ENCODE measurements at places on chromosomes 3 and 15. TPM values are rescaled to one million over a fixed set of nuclear protein-coding genes. Genes with fewer than 3 reads are reported as not detected.

The NEK10 gene
- total RNA-seq, result 0.29 TPM

The ECE2 gene
- not detected for total RNA-seq

The KLHL40 gene
- total RNA-seq, result not detected

The ALDH1L1 gene
- total RNA-seq, result 7.0 TPM

The AADAC gene
- 1.7 TPM for total RNA-seq

The EHHADH gene
- 6.1 TPM for total RNA-seq

The IREB2 gene
- 17.2 TPM for total RNA-seq

The HHLA2 gene
- total RNA-seq, result not detected

DNA sequence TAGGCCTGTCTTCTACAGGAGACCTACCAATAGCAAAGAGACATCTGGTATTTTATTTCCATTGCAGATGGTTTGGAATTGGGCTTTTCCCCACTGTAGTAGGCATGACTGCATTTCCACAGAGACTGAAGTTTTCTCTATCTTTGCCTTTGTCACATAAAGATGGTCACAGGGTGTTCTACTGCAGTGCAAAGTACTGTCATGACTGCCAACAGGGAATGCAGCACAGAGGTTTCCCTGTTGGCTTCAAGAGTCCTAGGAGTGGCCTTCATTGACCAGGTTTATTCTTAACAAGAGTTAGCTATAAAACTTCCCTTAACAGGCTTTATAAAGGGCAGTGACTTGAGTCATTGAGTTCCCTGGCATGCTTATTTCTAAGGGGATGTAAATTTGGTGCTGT, 36.8 kb upstream of the TM4SF4 start:
- no peaks in the 10 kb centered on the region for H3K27me3 ChIP-seq
- DNase-seq, result no peak
- H3K27ac ChIP-seq, result no peak overlapping the region
- H3K4me1 ChIP-seq, result peaks cover 2% of the 10 kb centered on the region
- H3K36me3 ChIP-seq, result no peaks in the 10 kb centered on the region

GRCh38 chr3:194058189-194058571, 77.8 kb upstream of the HES1 start:
- no peaks in the 10 kb centered on the region for H3K36me3 ChIP-seq
- no peak for DNase-seq
- peaks cover 16% of the 10 kb centered on the region for H3K4me1 ChIP-seq
- peak overlapping the region; percentile 40 for H3K4me3 ChIP-seq
- peaks cover 3% of the 10 kb centered on the region for H3K27me3 ChIP-seq

DNA sequence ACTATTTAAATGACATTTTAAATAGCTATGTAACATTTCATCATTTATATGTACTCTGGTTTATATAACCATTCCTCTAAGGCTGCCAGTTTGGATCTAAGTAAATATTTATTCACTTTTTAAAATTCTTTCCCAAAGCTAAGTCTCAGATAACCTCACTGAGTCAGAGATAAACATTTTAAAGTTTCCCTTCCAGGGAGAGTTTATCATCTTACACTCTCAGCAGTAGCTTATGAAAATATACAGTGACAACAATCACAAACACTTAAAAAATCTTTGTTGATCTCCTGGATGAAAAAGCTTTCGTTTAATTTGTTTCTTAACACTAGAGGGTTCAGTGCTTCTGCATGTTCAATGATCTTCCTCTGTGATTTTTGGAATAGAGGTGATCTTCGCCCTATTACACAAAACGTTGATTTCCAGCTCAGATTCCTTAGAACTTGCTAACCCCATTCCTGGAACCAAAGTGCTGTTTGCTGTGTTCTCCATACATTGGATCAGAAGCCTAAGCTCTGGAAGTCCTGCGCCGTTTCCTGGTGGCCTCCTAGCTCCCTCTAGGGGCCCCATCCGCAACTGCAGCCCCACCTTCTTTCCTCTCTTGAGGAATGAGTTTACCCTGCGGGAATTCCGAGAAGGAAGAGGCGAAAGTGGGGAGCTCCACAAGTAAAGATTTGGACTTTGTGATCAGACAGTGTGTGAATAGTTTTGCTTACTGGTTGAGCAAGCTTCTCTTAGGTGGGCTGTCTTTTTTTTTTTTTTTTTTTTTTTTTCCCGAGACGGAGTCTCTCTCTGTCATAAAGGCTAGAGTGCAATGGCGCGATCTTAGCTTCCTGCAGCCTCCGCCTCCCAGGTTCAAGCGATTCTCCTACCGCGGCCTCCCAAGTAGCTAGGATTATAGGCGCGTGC, 29.3 kb upstream of the SACM1L start:
- DNase-seq, result no peak
- H3K4me3 ChIP-seq, result no peak overlapping the region
- H3K27ac ChIP-seq, result no peak overlapping the region
- no peaks in the 10 kb centered on the region for H3K27me3 ChIP-seq
- no peaks in the 10 kb centered on the region for H3K36me3 ChIP-seq

- H3K4me3 ChIP-seq, result no peak overlapping the region
- no peak for DNase-seq
- no peaks in the 10 kb centered on the region for H3K36me3 ChIP-seq
- H3K27ac ChIP-seq, result no peak overlapping the region
- no peaks in the 10 kb centered on the region for H3K4me1 ChIP-seq
- no peaks in the 10 kb centered on the region for H3K27me3 ChIP-seq
Observed at GRCh38 chr3:150771600-150771999, 8.6 kb upstream of the SIAH2 start.

DNA sequence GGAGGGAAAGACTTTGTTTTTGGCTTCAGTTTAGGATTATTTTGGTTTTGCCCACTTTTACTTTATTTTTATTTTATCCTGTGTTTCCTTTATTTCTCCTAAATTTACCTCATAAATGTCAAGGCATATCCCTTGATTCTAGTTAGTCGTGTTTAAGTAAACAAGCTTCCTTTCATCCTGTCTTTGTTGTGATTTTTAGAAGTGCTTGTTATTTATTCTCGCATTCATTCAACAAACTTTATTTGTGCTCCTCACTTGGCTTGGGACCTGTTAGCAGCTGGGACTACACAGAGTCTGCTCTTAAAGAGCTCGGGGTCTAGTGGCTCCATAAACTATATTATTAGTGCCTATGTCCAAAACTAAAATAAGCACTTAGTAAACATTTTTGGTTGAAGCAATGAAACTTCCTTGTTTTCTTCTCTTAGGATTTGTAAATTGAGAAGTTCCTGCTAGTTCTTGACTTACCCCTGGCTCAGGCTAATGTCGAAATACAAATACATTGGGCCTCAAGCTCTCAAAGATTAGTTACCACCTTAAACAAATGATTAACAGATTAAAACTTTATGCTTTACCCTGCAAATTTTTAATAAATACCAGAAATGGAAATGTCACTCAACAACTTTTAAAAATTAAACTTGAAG, 19.0 kb upstream of the DMXL2 start:
- H3K27me3 ChIP-seq, result no peaks in the 10 kb centered on the region
- H3K27ac ChIP-seq, result no peak overlapping the region
- DNase-seq, result no peak
- no peak overlapping the region for H3K4me3 ChIP-seq

- no peaks in the 10 kb centered on the region for H3K27me3 ChIP-seq
- DNase-seq, result no peak
- no peaks in the 10 kb centered on the region for H3K36me3 ChIP-seq
Observed at GRCh38 chr3:15305359-15305844, 27.0 kb downstream of the SH3BP5 start.

DNA sequence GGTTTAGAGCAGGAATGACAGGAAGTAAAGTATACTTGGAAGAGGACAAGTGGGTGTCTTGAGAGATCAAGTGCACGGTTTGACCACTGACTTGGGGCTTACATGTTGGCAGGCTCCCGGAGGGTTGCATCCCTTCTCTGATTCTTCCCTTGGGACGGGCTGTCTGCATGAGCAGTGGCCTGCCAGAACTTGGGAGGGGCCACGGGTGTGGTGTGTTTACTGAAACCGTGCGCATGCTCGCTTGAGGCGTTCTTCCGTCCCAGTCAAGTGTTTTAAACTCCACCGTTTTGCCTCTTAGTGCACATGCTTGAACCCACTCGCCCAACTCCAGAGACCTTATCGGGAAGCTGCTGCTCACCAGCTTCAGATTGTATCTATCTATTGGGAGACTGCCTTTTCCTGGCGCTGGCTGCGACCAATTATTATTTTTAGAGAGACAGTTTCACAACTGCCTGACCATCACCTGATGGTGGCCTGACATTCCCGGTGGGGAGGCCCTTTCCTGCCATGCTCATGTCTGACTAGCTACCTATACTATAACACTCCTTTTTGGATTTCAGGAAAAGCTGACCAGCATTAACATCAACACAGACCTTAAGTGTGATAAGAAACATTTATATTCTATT, 14.9 kb upstream of the C3orf22 start:
- no peak overlapping the region for H3K4me3 ChIP-seq
- no peak overlapping the region for H3K27ac ChIP-seq
- no peak for DNase-seq

GRCh38 chr3:37562876-37563275, 298.8 kb upstream of the CTDSPL start:
- H3K36me3 ChIP-seq, result no peaks in the 10 kb centered on the region
- H3K4me1 ChIP-seq, result no peaks in the 10 kb centered on the region
- no peak overlapping the region for H3K27ac ChIP-seq
- no peaks in the 10 kb centered on the region for H3K27me3 ChIP-seq

- no peak overlapping the region for H3K27ac ChIP-seq
- no peaks in the 10 kb centered on the region for H3K36me3 ChIP-seq
- no peaks in the 10 kb centered on the region for H3K4me1 ChIP-seq
- no peaks in the 10 kb centered on the region for H3K27me3 ChIP-seq
- DNase-seq, result no peak
Observed at GRCh38 chr15:88022716-88023115, 233.8 kb downstream of the NTRK3 start.

DNA sequence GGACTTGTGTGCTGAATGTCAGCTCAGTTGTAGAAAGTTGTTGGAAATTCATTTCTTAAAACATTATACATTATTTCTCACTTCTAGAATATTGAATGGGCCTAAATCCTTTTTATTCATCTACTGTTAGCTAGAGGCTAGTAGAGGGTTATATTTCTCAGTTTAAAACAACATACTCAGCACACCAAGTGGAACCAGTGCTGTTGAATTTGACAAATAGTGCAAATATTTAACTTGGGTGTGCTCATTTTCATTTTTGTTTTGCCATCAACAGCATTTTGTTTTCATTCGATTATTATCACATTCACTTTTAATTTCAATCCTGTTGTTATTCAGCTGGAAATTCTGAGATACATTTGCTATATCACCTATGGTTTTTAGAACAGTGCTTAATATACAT, 269.4 kb upstream of the PEX5L start:
- no peak overlapping the region for H3K4me3 ChIP-seq
- H3K4me1 ChIP-seq, result no peaks in the 10 kb centered on the region
- H3K27me3 ChIP-seq, result no peaks in the 10 kb centered on the region

- DNase-seq, result no peak
- H3K27ac ChIP-seq, result no peak overlapping the region
- H3K4me3 ChIP-seq, result no peak overlapping the region
- H3K27me3 ChIP-seq, result no peaks in the 10 kb centered on the region
- H3K36me3 ChIP-seq, result no peaks in the 10 kb centered on the region
Observed at GRCh38 chr15:88166082-88166993, 90.2 kb downstream of the NTRK3 start.

- DNase-seq, result no peak
- H3K4me3 ChIP-seq, result no peak overlapping the region
- no peaks in the 10 kb centered on the region for H3K36me3 ChIP-seq
- H3K27me3 ChIP-seq, result no peaks in the 10 kb centered on the region
Observed at GRCh38 chr3:133506215-133506901, 67.1 kb upstream of the CDV3 start.

DNA sequence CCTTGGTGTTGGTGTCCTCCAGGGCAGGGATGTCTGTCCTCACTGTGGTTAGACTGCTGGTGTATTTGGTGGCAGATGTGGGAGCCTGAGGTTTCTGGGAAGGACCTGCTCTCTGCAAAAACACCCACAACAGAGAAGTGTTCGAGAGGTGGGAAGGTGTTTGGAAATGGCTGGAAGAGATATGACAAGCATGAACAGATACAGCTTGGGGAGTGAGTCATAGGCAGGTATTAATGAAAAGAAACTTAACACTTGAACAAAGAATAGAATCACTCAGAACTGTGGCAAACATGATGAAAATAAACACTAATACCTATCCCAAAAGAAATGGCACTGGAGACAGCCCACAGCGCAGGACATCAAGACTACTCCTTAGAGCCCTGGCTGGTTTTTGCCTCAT, 192.4 kb upstream of the RORA start:
- no peaks in the 10 kb centered on the region for H3K36me3 ChIP-seq
- no peak overlapping the region for H3K4me3 ChIP-seq
- H3K27me3 ChIP-seq, result no peaks in the 10 kb centered on the region
- no peak overlapping the region for H3K27ac ChIP-seq
- DNase-seq, result no peak
